ENCODE measurements at places on chromosomes 7 and 10.

DNA sequence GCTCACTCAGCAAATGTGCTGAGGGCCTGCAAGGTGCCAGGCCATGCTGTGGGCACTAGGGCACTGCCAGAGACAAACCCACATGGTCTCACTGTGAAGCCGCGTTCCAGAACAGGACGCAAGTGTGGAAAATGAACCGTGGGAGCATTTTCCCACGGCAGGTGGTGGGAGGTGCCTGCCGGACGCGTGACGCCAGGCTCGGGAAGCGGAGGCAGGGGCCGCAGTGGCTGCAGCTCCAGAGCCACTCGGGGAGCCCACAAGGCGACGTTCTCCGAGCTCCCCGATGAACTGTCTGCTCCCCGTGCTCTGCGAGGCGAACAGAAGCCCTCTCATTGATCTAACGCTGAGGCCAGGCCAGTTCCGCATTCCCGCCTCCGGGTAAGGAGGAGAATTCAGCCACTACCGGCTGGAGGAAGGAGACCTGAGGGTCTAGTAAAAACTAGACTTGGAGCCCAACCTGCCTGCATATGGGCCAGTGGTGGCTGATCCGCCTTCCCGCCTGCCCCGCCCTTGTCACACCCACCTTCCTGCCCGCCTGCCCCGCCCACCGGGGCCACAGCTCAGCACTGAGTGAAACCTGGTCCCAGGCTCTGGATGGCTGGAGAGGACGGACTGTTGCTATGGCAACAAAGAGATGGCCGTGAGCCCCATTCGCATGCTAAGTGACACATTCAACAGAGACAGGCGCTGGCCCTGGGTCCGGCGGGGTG lies 13.1 kb downstream of the ADGRA1 start:
- DNase-seq, result no peak

DNA sequence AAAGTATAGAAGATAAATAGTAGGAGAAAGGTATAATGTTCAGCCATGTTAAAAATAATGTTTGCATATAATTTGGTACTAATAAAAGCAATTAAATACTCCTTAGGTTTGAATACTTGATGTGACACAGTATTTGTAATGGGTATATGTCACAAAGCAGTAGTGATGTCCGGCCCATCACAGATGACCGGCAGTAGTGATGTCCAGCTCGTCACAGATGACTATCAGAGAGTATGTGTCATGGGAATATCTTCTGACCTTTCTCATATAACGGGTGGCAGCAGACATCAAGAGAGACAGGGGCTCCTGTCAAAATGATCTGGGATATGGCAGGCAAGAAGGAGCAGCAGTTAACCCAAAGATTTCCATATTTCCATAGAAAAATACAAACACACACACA lies 477.4 kb upstream of the KLF6 start:
- DNase-seq, result no peak

DNA sequence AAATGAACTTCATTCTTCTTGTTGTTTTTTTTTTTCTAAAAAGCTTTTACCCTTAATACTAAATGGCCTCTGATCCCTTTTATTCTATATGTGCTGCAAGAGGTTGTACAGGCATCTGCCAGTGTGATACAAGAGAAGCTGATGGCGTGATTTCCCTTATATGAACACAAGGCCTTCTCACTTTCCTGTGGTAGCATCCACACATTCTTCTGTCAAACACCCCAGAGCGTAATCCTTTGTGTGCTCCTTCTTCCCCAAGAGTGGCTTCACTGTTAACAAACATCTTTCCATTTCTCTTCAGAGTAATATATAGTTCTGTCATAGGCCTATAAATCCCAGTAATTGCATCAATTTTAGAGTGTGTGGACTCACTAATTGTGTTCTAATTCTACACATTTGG lies 86.3 kb upstream of the CAPZA2 start:
- no peak for DNase-seq

DNA sequence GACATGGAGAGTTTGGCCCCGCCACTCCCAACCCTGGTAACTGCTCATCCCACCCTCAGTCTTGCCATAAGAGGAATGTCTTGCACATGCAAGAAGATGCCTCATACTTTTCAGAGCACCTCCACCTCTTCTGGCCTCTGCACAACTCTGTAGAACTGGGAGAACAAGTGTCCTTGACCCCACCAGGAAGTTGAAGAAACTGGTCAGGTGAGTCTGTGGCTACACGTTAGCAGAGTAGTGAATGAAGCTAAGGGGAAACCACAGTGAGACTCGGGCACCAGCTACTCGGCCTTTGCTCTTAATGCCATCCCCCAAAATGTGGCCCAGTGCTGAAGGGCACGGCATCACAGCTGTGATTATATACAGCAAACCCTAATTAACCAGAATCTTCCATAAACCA lies 110.1 kb downstream of the ARID5B start:
- no peak for DNase-seq

GRCh38 chr7:141220263-141220880 lies 146.5 kb downstream of the TMEM178B start:
- no peak for DNase-seq

GRCh38 chr7:130488392-130489139 lies 3.3 kb upstream of the MEST start:
- no peak for DNase-seq
